ENCODE measurements at places on chromosomes 1 and 21.

DNA sequence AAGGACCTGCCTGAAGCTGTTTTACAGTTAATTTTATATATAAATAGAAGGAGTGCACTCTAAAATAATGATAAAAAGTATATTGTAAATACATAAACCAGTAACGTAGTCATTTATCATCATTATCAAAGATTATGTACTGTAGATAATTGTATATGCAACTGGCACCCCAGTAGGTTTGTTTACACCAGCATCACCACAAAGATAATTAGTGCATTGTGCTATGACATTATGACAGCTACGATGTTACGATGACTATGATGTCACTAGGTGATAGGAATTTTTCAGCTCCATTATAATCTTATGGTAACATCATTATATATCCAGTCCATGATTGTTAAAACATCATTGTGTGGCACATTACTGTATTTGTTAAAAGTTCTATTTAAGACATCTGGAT, 185.2 kb downstream of the LBR start:
- no peak for DNase-seq

DNA sequence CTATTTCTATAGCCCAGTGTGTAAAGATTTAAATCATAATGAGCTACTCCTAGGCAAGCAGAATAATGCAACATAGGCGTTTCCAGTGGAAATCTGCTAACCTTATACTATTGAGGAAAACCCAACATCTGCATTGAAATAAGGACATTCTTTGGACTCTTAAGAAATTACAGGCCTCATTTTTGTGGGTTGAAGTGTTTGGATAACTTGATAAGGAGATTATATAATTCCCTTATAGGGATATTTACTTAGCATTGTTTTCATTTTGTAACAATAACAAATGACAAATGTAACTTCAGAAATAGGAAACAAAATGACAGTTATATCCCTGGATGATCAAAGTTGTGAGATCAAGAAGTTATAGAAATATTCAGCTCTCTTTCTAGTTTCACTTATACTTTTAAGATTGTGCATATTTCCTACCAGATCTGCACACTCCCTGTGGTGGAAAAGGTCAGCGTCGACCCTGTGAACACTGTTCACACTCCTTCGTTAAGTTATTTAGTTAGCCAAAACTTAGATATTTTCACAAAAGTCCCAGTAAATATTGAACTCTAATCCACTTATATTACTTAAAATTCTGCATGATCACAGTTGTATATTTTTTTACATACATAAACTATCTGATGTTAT, 284.4 kb upstream of the C1orf105 start:
- DNase-seq, result no peak

DNA sequence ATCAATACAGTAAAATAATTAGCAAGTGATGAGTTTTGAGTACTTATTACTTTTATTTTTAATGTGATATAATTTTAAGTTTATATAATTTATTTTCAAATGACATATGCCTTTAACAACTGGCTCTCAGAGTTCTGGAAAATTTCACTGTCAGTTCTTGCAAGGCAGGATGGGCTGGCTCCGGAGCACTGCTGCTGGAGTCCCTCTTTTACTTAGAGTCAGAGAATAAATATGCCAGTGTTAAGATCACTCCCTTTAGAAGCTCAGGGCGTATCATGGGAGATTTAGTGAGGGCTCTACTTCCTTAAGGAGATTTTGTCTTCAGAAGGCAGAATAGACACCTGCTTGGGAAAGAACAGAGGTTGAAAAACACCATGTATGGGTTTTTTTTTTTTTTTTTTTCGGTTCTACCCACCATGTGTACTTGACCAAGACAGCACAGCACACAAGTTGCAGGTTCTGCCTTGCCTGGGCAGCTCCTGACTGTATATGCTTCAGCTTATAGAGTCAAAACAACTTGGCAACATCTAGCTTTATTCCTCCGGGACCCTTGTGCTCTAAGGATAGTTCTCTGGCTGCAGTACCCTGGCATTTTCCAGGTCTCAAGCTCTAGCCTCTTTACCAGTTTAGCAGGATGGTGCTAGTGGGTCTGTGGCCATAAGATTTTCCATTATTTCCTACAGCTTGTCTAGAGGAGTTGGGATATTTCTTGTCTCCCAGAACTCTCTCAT, 29.7 kb upstream of the FMOD start:
- DNase-seq, result no peak

GRCh38 chr21:25331286-25331685, 276.0 kb downstream of the MRPL39 start:
- no peak for DNase-seq

DNA sequence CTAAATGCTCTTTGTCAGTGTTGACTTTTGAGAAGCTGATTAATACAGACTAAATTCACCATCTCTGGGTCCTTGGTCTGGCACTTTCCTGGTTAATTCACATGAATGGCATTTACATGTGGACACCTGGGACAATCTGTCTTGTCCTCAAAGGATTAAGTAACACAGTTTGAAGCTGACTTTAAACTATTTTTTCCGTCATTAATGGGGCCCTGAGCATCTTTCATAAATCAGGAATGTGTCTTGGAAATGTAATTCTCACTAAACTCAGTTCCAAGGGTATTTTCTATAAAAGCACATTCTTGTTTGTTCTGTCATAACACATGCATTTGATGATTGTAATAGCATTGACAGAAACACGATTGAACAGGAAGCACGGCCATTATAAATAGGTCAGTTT, 26.7 kb upstream of the NBL1 start:
- no peak for DNase-seq

Measured in SW 1271 (cell line).